ENCODE measurements at places on chromosomes 1 and 21.

DNA sequence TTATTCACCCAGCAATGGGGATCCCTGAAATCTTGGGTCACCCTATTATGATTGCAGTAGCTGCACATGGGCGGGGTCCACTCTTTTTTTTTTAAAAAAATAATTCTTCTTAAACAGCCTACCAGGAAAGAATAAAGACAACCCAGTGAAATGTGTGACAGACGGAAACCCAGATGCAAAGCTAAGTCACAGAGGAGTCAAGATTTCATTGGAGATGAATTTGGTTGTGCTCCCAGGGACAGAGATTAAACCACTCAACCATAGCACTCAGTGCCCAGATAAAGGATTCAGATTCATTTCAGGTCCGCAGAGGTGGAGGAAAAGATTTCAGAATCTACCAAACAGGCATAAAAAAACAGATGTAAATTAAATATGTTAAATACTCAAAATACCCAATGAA, 583.5 kb upstream of the ZP4 start:
- no peak for DNase-seq

DNA sequence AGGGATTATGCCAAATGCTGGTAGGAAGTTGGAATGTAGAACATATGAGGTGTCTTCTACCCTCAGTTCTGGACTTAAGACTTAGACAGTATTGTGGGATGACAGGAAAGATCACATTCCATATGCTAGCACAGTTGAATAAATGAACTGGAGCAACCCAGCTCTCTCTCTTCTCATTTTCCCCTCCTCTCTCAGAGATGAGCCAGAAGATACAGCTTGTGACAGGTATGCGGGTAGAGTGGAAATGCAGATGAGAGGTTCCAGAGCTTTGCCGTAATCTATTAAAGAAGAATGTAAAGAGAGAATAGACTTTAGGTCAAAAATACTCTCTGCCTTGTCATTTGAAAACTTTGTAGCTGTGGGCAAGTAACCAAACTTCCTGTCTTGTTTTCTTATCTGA, 32.5 kb upstream of the HMCN1 start:
- no peak for DNase-seq

DNA sequence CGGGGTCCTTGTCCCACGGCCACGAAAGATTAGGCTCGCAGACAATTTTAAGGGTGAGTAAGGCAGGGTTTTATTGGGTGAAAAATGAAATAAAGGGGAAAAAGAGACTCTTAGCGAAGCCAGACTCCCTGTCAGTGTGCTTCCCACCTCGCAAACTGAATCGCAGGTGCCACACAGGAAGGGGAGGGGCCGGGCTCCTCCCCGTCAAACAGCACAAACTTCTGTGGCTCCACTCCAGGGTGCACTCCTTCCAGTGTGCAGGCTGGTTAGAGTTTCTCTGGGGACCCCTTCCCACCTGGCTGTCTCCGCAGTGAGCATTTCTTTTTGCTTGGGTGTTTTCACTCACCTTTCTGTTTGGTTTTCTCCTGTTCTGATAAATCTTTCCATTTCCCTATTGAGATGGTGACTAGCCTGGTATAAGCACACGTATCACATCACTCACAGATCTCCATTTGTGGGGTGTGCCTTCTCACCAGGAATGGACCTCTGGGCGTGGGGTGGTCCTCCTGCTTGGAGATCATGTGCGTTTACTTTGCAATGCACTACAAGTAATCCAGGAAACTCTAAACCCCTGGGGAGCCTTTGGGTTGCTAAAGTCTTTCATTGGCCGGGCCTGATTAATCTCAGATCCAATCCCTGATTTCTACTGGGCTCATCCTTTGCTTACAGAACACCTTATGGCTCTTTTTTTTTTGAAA, 37.6 kb upstream of the GALNT2 start:
- DNase-seq = no peak

DNA sequence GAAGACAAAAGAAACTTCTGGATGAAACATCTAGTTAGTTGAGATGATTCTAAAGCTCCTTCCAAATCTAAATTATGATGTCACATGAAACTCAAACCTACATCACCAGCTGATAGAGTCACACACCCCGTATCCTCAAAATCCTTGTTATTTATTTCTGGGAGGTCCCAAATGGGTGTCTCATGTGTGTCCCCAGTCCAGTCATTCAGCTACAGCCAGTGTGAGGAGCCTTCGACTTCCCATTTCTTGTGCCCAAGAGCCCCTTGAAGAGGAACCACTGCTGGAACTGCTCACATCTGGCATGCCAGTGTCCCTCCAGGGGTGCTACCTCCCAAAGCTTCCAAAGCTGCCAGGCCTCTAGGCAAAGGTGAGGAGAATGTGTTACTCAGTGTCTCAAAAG, 32.5 kb upstream of the KCNA3 start:
- DNase-seq = no peak

GRCh38 chr1:113207019-113207418, 134.0 kb downstream of the LRIG2 start:
- no peak for DNase-seq

DNA sequence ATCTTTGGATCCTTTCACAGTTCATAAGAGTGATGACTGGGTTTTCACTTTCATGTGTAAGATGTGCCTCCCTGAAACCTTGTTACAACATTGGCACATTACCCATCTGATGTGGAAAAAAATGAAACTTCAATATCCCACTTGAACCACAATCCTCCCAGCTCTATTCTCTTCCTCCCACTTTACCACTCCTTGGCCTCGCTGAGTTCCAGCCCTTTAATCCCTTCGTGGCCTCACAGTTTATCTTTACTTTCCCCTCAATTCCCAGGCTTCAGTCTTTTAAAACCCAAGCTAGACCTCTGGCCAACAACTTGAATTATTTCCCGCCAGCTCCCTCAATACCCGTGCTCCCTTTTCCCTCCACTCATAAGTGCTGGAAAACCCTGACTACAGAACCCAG, 25.0 kb upstream of the CTTNBP2NL start:
- DNase-seq = no peak

DNA sequence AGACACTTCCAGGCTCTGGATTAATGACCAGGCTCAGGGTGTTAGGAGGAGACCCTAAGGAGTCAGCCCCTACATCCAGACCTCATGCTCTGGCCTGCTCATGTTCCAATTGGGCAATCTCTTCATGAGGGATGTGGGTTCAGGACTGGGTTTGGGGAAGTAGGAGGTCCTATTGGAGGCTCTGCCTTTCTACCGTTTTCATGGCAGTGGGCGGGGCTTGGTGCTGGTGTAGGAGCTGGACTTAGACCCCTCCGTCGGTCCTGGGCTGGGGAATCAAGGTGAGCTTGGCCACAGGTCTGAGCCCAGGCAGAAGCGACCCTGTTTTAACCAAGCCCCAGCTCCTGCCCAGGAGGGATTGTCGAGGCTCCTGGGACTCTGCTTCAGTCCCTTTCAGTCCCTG, 123.4 kb downstream of the PRDM16 start:
- no peak for DNase-seq

DNA sequence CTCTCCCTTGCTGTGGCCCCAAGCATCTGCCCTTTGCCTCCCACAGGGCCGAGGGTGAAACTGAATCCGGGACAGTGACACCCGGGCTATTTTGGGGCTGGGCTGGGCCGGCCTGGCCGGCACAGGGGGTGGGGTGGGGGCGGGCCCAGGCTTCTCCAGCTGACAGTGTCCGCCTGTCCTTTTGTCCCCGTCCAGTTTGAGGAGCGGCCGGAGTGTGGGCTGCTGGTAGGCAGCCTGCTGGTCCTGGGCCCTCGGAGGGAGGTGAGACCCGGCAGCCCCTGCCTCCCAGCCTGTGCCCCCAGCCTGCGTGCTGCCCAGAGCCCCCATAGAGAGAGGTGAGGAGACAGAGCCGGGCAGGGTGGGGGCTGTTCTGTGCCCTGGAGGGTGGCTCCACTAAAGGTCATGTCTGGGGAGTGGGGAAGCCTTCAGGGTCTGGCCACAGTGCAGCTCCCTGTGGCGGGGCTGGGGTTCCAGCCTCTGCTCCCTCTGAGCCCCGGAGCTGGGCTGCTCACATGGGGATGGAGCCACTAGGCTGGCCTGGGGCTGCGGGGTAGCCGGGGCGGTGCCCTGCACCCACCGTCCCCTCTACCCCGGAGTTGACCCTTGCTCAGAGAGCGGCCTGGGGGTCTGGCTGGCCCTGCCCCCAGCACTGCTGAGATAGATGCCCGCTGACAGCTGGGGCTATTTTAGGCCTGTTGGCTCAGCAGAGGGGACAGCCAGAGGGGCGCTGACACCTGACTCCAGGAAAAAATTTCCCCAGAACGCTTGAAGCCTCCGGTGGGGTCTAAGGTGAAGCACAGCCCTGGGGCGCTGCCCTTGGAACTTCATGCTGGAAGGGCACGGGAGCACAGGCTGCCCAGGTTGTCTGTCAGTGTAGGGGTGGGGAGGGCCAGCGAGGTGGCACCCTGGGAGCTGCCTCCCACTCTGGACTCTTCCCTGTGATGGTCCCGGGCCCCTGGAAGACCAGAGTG, at the start of gene OBSCN:
OBSCN (plus strand) TSS at position 194 of the 971 bp plus-strand sequence. CDS start 3,740 bp downstream, outside the sequence.
- no peak for DNase-seq

- DNase-seq = no peak
These were observed 1.6 kb upstream of the OR2B11 start for GRCh38 chr1:247459507-247459906.

GRCh38 chr1:60145771-60146170, 72.2 kb upstream of the C1orf87 start:
- no peak for DNase-seq

DNA sequence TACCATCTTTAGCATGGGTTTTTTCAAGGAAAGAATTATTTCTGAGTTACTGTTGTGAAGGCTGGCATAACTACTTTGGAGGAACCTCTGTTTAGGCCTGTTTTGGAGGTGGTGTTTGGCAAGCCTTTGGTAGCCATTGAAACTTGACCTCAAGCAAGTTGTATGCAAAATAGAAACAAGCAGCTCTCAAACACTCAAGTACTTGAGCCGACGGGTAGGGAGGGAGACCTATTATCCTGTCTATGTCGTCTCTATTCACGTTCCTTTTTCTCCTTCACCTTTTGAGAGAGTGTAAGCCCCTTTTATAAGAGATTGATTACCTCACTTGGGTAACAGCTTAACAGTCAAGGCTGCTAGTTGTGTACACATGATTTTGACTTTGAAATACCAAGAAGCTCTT, 878.3 kb upstream of the CXADR start:
- no peak for DNase-seq

DNA sequence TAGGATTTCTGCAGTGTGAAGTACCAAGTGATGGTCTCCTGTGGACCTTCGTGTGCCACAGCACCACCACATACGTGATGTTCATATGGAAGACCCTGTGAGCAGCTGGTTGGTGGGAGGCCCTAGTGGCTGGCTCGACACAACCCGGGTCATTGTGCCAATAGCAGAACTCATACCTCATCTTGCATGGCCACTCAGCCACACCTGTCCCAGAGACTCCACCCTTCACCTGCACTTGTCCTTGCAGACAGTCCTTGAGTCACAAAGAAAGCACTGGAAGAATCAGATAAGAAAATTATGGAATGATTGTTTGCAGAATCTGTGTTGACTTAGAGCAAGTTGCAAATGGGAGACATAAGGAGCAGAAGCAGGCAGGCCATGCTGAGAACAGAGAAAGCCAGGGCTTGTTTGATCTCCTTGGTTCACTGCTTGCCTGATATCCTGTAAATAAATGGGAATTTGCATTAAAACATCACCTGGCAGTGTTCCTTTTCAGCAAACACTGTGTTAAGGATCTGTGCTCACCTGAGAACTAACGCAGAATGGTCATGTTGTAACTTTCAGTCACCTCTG, 307.7 kb downstream of the SIPA1L2 start:
- DNase-seq = no peak

DNA sequence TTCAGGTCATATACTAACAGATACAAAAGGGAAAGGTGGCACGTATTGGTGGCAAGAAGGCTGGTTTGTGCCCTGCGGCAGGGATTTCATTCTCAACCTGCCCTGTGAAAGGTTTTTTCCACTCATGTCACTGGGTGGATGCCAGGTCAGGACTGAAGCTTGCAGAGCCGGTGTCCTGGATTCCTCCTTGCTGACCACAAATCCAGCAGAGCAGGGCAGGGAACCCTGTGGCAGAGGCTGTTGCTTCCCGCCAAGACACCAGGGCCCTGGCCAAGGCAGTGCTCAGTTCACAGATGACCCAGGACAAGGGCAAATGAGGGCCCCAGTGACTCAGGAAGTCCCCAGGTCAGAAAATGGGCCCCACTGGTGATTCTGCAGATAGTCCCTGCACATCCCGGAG, 16.4 kb downstream of the BSND start:
- no peak for DNase-seq

- DNase-seq = no peak
These were observed 15.0 kb downstream of the PADI3 start for GRCh38 chr1:17263936-17264335.

- no peak for DNase-seq
These were observed 212.8 kb downstream of the LRRC40 start for GRCh38 chr1:69992594-69992993.

DNA sequence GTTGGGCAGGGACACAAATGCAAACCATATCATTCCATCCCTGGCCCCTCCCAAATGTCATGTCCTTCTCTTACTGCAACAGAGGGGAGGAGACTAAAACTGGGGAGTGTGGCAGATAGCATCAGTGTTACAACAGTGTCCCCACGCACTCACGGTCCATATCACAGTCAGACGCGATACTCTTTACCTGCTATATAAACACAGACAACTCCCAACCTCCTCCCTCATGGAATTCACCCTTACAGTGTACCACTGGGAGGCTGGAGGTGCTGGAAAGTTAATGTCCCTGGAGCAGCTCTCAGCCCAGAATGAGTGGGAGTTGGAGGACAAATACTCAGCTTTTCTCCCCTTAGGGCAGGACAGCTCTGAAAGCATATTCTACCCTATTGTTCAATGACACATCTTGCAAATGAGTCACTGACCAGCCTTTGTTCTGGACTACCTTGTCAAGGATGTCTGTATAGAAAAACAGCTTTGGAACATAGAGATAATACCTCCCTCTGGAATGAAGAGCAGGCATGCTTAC, 445.9 kb downstream of the SETD4 start:
- DNase-seq = no peak

- no peak for DNase-seq
These were observed 26.5 kb downstream of the ERG start for GRCh38 chr21:38471766-38472165.

DNA sequence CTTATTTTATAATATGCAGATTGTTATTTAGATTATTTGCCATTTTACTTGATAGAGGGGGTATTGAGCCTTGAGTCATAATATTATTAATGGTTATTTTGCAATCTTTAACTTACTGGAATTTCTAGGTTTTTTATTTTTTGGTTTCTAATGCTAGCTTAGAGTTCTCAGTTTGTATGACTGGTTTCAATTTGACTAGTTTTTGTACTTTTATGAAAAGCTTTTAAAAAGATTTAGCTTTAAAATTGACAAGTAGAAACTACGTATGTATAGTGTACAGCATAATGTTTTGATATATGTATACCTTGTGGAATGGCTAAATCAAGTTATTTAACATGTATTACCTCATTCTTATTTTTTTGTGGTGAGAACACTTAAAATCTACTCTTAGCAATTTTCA, 41.5 kb downstream of the CEP350 start:
- no peak for DNase-seq

DNA sequence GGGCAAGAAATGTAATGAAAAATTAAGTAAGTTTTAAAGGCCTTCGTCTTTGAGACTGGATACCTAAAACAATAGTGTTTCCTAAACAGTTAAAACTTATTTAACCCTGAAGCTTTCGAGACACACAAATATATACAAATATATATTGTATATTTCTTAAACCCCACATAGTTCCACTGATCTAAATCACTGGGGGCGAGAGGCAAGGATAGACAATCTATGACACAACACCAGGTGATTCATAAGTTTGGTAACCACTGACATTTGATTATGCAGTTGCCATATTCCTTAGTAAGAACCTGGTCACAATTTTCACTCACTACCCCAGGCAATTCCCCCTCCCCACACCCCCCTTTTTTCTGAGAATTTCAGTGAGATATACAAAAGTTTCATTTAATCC, 55.3 kb upstream of the BOLA1 start:
- no peak for DNase-seq

All from cortex of kidney (tissue), 1 donor.